Activated CD4-positive, alpha-beta T cell treated with anti-CD3 and anti-CD28 coated beads, Interleukin-2, amount 10 ng/mL, durations not matched to agents 24 days and 14 days (primary cell): ENCODE measurements at places on chromosomes 3 and 15. TPM values are rescaled to one million over a fixed set of nuclear protein-coding genes. Genes with fewer than 3 reads are reported as not detected.

- H3K27me3 ChIP-seq, result no peaks in the 10 kb centered on the region
- no peak overlapping the region for H3K4me3 ChIP-seq
- no peaks in the 10 kb centered on the region for H3K4me1 ChIP-seq
- no peak for DNase-seq
- H3K36me3 ChIP-seq, result no peaks in the 10 kb centered on the region
- H3K27ac ChIP-seq, result no peak overlapping the region
These were observed 158.7 kb downstream of the CGGBP1 start for GRCh38 chr3:87900061-87900460.

GRCh38 chr15:82635798-82636197 is 11.4 kb downstream of the CPEB1 start:
- H3K36me3 ChIP-seq, result no peaks in the 10 kb centered on the region
- peaks cover 39% of the 10 kb centered on the region for H3K27me3 ChIP-seq
- H3K4me3 ChIP-seq, result no peak overlapping the region
- DNase-seq, result no peak

DNA sequence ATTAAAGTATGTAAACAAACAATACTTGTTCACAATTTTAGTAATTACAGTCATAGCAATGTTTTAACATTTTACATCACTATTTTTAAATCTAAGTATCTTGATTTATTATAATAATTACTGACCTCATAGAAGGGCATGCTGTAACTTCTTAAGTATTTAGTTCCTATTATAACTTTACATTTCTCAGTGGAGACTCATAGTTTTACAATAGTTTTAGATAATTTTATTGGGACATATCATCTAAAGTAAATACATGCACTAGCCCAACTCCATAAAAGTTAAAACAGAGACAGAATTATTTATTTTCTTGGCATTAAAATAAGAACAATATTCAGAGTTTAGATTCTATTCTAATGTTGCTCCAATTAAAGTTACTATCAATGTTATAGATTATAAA is 466.5 kb upstream of the BCHE start:
- no peaks in the 10 kb centered on the region for H3K36me3 ChIP-seq
- H3K4me3 ChIP-seq, result no peak overlapping the region
- H3K27me3 ChIP-seq, result no peaks in the 10 kb centered on the region
- H3K4me1 ChIP-seq, result no peaks in the 10 kb centered on the region
- H3K27ac ChIP-seq, result no peak overlapping the region
- no peak for DNase-seq

- H3K27ac ChIP-seq, result no peak overlapping the region
- no peaks in the 10 kb centered on the region for H3K36me3 ChIP-seq
- no peaks in the 10 kb centered on the region for H3K4me1 ChIP-seq
- H3K4me3 ChIP-seq, result no peak overlapping the region
- H3K27me3 ChIP-seq, result no peaks in the 10 kb centered on the region
These were observed 172.0 kb downstream of the RBMS3 start for GRCh38 chr3:29452934-29453283.

- no peak overlapping the region for H3K27ac ChIP-seq
- no peak for DNase-seq
- no peaks in the 10 kb centered on the region for H3K27me3 ChIP-seq
- H3K4me3 ChIP-seq, result no peak overlapping the region
- H3K36me3 ChIP-seq, result no peaks in the 10 kb centered on the region
- H3K4me1 ChIP-seq, result no peaks in the 10 kb centered on the region
These were observed 720.9 kb upstream of the SEMA6D start for GRCh38 chr15:46996359-46996758.

DNA sequence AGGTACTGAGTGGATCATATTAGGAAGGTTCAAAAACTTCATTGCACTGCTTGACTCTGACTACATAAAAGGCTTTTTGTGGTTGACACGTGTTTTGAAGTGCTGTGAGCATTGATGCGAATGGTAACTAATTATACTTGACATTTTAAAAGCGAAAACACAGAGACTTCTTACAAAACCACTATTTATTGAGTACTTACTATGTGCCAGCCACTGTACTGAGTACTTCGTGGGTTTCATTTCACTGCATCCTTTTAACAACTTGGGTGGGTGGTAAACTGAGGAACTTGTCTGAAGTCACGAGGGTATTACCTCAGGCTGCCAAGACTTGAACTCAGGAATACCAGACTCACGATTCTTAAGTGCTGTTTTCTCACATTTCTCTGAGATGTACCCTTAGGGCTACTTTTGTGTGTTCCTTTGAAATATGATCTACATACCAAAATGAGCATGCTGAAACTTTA is 45.3 kb upstream of the PPP4R2 start:
- no peaks in the 10 kb centered on the region for H3K36me3 ChIP-seq
- H3K4me1 ChIP-seq, result peaks cover 14% of the 10 kb centered on the region
- no peak for DNase-seq
- H3K27ac ChIP-seq, result peak overlapping the region; percentile 34
- no peak overlapping the region for H3K4me3 ChIP-seq

Gene FAM240A
- not detected in 2 replicates for total RNA-seq
